OCI-LY7 (cell line): ENCODE measurements at places on chromosomes 5 and 9. TPM values are rescaled to one million over a fixed set of nuclear protein-coding genes. Genes with fewer than 3 reads are reported as not detected.
A peak's percentile ranks its signal among the peaks of the same experiment; 100 is the strongest.

NPM1 gene
- 2,027 and 2,059 TPM in 2 replicates for total RNA-seq

GRCh38 chr9:86977205-86977835 is 30.0 kb upstream of the GAS1 start:
- no peak for DNase-seq

DNA sequence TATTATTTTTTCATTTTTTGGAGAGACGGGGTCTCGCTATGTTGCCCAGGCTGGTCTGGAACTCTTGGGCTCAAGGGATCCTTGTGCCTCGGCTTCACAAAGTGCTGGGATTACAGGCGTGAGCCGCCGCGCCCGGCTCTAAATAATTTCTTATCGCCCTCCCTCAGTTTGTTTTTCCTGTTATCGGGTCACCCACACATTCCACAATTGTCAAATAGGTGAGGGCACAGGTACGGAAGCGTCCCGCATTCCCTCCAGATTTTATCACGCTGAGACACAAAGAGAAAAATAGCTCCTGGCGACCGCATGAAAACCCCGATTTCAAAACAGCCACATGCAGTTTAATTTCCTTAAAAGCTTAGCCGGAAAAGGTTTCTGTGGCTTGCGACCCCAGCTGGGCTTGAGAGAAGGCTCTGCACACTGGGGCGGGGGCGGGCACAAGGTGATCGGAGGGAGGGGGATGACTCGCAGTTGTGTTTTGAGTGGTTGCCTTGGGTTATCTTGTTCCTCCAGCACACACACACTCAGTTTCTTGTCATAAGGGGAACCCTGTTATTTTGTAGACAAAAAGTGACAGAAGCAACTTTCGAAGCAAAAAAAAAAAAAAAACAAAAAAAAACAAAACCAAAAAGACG is 717 bp upstream of the IQGAP2 start:
- DNase-seq: peak; percentile 94

- DNase-seq: no peak
These were observed 41.9 kb downstream of the NCS1 start for GRCh38 chr9:130213911-130214761.

GLRX gene
- 49.3 and 52.9 TPM in 2 replicates for total RNA-seq

PRDM9 gene
- total RNA-seq: not detected in 2 replicates

C5 gene
- total RNA-seq: 7.9 and 10.2 TPM in 2 replicates

ANKRD20A1 gene
- total RNA-seq: 3.0 and 4.2 TPM in 2 replicates

GRCh38 chr5:83991566-83992224 is 271.0 kb upstream of the HAPLN1 start:
- DNase-seq: no peak

DNA sequence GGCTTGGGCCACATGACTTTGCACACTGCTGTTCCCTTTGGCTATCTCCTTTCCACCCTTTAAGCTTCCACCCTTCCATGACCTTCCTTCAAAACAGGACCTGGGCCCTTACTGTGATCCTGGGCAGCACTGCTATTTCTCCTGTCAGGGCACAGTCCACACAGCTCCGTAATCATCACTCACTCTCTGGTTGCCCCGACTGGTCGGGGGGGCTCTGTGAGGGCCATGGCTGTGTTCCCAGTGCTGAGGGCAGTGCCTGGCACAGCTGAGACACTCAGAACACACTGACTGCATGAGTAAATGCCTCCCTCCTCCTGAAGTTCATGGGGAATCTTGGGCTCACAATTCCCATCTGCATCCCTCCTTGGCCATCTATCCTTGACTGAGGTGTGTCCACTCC is 12.2 kb downstream of the TRAF1 start:
- DNase-seq: no peak

LYSMD3 gene
- 14.3 and 14.8 TPM in 2 replicates for total RNA-seq

DNA sequence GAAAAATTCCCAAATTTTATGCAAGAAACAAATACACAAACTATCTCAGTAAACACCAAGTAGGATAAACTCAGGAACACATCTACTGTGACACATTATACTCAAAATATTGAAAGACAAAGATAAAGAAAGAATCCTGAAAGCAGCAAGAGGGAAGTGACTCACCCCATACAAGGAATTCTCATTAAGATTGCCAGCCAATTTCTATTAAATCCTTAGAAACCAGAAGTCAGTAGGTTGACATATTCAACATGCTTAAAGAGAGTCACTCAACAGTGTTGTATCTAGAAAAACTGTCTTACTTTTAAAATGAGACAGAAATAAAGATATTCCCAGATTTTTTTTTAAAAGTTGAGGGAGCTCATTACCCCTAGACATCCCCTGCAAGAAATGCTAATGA is 15.5 kb downstream of the SPATA31E1 start:
- no peak for DNase-seq

- DNase-seq: no peak
These were observed 24.8 kb upstream of the OTP start for GRCh38 chr5:77663090-77663863.

GRCh38 chr5:79168031-79168430 is 56.4 kb downstream of the BHMT start:
- DNase-seq: no peak

TTC39B gene
- 0.06 TPM in 1 of 2 replicates, not detected in the other for total RNA-seq

DNA sequence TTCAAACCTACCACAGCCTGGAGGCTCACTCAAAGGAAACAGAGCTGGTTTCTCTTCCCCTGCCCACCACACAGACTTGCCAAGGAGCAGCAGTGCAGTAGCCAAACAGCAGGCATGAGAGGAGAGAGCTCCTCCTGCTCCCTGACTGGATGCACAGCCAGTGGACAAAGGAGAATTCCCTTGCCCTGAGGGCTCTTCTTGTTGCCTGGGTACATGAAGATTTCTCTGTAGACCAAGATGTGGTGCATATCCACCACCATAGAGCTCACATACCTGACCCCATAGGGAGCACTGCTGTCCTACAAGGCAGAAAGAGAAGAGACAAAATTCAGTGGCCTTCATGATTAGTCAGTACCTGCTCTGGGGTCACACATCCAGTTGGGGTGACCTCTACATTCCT is 56.3 kb upstream of the SPATA31E1 start:
- DNase-seq: no peak

DNA sequence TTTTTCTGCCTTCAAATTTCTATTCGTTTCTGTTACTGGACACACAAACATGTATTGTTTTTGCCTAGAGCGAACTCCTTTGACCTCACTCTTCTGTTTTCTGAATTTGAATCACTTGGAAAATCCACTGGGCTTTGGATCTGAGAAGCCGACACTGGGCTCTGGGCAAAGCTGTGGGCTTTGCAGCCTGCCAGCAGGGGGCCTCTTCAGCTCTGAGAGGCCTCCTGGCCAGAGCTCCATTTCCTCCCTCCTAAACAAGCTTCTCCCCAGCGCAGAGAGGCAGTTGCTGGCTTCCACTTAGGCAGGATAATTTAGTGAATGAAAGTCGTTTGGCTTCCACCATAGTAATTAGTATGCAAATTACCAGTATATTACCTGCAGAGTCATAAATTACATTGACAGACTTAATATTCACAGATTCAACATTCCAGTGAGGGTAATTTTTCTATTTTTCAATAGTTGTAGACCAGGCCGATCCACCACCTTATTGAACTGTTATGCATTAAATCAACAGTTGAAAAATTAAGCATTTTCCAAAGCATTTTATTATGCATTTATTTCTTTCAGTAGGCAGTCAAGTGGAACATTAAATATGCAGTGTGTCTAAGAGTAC is 104.0 kb upstream of the ZNF366 start:
- peak; percentile 57 for DNase-seq

GRCh38 chr9:94081864-94082463 is 2.3 kb upstream of the PTPDC1 start:
- no peak for DNase-seq

GRCh38 chr5:180865981-180866695 is 5.1 kb upstream of the ZFP62 start:
- DNase-seq: no peak

DNA sequence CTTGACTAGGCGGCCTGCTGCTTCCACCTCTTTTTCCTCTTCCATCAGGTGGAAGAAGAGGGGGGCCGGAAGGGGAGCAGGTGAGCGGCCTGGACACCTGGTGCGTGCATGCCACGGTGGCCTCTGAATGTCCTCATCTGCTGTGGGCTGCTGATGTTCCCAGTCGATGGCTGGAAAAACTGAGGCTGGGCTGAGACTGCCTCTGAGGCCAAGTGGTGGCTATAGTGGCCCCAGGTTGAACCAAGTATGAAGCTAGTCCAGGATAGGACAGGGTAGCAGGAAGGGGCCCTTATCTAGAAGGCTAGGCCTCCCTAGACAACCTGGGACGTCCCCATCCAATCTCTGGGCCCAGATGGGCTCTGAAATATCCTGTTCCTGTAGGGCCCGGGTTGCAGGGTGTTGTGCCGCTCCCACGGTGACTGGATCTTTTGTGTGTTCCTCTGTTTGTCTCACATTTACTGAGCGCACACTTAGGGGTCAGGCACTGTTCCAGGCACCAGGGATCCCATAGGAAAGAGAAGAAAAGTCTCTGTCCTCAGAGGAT is 753 bp upstream of the NR5A1 start:
- no peak for DNase-seq

GRCh38 chr9:88994469-88995199 is 3.4 kb downstream of the S1PR3 start:
- no peak for DNase-seq

C5orf46 gene
- total RNA-seq: not detected in 2 replicates

FGD3 gene
- 22.9 and 28.1 TPM in 2 replicates for total RNA-seq

DNA sequence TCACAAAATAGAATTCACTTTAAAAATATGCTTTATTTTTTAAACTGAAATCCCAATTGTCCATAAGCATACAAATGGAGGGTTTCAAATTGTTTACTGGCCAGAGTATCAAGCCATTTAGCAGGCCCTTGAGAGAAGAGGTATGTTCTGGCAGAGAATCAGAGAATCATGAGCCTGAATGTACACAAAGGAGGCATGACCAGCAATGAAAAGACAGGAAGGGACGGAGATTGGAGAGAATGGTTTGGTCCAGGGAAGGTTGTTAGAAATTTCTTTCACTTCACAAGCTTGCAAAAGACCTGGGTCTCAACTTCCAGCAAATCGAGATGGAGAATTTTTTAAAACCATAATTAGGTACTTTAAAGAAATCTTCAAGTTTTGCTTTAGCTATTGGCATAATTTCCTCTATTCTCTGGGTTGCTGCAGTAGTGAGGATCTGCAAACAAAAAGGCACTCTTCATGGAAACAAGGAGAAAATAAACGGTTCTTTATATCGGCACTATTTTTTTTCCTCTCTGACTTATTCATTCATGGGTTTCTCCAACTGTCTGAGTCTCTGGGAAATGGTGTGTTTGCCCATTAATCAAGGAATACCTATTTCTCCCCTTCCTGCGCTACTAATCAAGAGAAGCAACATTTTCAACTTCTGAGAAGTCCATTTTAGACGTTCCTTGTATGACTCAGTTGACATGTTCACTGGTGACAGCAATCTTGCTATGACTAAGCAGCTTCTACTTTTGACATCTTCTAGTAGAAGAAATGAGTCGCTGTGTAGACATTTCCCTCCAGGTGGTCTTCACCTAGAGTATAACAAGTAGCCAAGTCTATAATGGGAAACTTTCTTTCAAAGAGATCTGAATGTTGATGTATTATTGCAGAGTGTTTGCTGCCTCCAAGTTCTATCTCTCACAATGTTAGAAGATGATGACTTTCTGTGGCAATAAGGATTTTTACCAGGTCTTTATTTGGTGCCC is 23.1 kb upstream of the ERCC6L2 start:
- no peak for DNase-seq

SAXO1 gene
- total RNA-seq: 0.63 TPM in 1 of 2 replicates, not detected in the other

ZNF300 gene
- total RNA-seq: not detected in 2 replicates

DNA sequence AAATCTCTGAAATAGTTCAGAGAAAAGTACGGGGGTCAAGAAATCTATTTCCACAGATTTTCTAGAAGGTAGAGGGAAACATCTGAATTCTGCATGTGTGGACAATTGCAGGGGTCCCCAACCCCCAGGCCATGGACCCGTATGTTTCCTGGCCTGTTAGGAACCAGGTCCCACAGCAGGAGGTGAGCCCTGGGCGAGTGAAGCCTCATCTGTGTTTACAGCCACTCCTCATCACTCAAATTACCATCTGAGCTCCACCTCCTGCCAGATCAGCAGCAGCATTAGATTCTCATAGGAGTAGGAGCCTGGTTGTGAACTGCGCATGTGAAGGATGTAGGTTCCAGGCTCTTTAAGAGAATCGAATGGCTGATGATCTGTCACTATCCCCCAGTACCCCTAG is 200.5 kb upstream of the EDIL3 start:
- DNase-seq: no peak

MCC gene
- total RNA-seq: 0.04 and 0.25 TPM in 2 replicates

GRCh38 chr5:177546258-177546741 is 8.1 kb downstream of the FAM193B start:
- no peak for DNase-seq

AFF4 gene
- total RNA-seq: 42.4 and 45.7 TPM in 2 replicates

GRCh38 chr5:18397371-18397770 is 763.1 kb downstream of the TAF11L14 start:
- DNase-seq: no peak
